H4 (cell line): ENCODE measurements at places on chromosomes 11 and 22. TPM values are rescaled to one million over a fixed set of nuclear protein-coding genes. Genes with fewer than 3 reads are reported as not detected.

DNA sequence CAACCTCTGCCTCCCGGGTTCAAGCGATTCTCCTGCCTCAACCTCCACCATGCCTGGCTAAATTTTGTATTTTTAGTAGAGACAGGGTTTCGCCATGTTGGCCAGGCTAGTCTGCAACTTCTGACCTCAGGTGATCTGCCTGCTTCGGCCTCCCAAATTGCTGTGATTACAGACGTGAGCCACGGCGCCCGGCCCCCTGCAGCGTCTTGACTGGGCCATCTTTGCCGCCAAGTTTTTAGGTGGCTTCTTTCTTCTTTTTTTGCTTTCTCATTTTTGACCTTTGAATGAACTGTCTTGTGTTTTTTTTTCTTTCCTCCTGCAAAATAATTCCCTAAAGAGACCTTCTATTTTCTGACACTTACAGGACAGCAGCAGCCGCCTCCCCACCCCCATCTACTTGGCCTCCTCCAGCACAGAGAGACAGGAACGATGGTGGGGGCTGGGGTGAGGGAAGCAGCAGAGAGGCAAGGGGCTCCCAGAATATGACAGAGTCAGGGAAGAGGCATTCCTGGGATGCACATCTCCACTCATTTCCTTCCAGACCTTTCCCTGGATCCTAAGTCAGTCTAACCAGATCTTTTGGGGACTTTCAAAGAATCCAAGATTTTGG is 92.6 kb upstream of the ALX4 start:
- DNase-seq, result no peak

VWCE gene
- total RNA-seq, result 0.35 TPM in 1 of 2 replicates, not detected in the other

DNA sequence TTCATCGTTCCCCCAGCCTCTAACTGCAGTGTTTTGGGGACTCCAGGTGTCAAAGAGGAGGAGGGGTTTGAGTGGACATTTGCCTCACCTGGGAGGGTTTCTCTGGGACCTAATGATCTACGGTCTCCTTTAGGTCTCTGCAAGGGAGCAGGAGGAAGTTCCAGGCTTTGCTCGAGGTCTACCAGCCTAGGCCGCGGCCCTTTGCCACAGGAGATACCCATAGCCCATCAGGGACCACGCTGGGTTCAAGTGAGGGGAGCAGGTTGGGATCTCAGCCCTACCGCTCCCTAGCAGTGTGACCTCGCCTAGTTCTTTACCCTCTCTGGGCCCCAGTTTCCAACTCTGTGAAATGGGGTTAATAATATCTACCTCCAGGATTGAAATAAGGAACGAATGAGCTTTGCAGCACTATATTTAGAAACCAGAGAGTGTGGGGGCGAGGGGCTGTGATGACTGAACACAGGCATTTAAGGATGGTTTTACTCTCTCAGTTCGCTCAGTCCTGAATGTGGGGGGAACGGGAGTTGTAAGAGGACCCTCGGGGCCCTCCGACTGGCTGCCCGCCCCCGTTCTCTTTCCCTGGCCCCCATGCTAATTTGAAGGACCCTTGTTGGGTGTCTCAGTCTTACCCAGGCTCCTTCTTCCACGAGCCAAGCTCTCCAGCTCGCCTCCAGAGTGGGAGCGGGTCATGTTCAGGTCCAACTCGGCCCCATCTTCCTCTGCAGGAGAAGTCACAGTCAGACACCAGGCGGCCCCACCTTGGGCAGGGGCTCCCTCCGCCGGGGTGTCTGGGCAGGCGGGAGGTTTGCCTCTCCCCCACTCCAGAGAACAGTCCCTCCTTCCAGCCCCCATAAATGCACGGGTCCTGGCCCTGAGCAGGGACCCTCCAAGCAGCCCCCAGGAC is 11.7 kb downstream of the PDGFB start:
- DNase-seq, result no peak

CNTF gene
- total RNA-seq, result 0.60 and 0.72 TPM in 2 replicates

DNA sequence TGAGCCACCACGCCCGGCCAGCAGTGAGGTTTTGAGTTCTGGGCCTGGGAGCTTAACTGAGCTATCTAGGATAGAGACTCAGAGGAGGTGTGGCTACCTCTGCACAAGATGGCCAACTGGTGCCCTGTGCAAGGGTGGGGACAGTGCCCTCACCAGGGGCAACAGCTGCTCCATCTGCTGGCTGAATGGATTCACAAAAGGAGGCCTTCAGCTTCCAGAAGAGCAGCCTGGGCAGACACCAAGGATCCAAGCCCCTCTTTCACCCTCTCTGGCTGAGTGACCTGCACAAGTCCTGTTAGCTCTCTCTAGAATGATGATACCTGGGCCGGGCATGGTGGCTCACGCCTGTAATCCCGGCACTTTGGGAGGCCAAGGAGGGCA is 33.5 kb upstream of the BAIAP2L2 start:
- peak; percentile 55 for DNase-seq

DNA sequence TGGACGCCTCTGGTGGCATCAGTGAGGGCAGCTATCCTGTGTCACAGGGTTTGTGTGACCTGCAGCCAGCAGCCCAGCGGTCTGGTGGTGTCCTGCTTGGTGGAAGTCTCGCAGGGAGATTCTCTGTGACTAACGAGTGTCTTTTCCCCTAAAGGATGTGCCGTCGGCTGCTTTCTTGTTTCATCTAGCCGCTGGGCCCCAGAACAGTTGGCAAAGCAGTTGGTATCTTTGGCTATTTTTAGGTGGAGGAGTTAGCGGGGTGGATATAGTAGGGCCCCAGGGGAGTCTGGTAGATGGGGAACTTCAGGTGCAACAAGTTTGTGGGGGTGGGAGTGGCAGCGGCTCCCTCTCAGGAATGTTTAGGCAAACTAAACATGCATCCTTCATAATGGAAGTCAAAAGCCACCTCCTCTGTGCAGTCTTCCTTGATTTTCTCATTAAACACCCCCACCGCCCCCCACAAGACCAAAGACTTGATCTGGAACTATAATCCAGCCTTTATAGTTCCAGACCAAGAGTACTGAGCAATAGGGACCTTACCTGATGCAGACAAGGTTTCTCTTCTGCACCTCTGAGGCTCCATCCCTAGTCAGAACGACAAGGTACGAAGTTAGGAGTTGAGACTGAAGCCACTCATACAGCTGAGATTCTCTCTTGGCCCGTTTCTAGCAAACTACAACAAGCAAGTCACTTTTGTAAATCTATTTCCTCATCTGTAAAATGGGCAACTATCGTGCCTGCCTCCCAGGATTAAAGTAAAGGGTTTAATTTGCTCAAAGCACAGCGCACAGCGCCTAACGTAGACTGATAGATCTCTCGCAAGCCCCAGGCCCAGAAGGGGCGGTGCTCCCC is 1.1 kb upstream of the PELI3 start:
- no peak for DNase-seq

CALCA gene
- total RNA-seq, result 0.14 TPM in 1 of 2 replicates, not detected in the other

GAL3ST3 gene
- total RNA-seq, result not detected in 2 replicates

DNA sequence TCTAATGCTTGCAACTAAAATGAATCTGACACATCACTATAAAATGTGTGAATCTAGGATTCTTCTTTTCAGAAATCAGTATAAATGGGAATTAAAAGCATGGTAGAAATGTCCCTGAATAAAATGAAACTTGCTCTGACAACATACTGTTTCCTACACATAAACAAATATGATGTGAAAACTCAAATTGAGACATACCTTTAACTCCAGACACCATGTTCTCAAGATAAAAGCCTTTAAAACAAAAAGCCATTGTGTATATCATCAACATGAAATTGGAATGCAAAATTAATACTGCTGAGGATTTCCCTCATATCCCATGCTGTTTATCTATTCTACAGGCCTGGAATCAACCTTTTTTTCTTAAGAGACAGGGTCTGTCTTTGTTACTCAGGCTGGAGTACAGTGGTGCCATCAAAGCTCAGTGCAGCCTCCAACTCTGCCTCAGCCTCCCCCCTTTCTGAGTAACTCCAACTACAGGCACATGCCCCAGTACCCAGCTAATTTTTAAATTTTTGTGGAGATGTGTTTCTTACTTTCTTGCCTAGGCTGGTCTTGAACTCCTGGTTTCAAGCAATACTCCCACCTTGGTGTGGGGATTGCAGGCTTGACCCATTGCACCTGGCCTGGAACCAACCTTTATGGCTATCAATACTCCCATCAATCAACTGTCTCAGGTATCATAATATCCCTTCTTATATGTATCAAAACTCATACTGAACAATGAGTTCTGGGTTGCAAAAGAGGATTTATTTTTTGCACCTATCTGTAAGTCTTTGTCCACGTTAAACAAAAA is 6.7 kb downstream of the TAF1D start:
- DNase-seq, result no peak

- no peak for DNase-seq
Observed at GRCh38 chr11:38461751-38462150, 1863.7 kb upstream of the RAG2 start.

DNA sequence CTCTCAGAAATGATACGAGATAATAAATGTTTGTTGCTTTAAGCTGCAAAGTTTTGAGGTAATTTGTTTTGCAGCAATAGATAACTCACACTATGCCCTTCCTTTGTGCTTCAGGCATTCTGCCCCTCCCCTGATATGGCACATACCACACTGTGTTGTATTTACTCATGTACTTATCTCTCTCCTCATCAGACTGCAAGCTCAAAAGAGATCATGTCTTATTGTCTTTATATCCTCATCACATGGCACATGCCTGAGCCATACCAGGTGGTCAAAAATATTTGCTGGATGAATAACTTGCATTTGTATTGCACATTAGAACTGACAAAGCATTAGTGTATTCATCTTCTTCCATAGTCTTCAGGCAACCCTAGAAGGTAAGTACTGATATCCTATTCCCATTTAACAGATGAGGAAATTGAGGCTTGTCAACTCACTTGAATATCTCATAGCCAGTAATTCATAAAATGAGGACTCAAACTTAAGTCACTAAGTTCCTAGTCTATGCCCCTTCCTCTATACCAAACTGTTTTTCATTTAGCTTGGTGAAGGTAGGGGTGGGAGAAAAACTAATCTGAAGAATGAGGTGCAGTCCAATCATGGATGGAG is 83.9 kb upstream of the EED start:
- DNase-seq, result no peak

- peak; percentile 87 for DNase-seq
Observed at GRCh38 chr22:37999640-38000272, 15.4 kb upstream of the SOX10 start.

CXCR5 gene
- total RNA-seq, result not detected in 2 replicates

GRCh38 chr11:128802358-128802981 is 64.6 kb downstream of the KCNJ1 start:
- peak; percentile 38 for DNase-seq

BTG4 gene
- total RNA-seq, result 0.15 TPM in 1 of 2 replicates, not detected in the other

GRCh38 chr11:37724315-37724714 is 1126.3 kb upstream of the RAG2 start:
- DNase-seq, result no peak

CEND1 gene
- total RNA-seq, result not detected in 2 replicates

DUSP8 gene
- total RNA-seq, result 0.45 and 3.2 TPM in 2 replicates

RCOR2 gene
- total RNA-seq, result 0.49 and 0.66 TPM in 2 replicates
